SK-N-MC (cell line): ENCODE measurements at places on chromosomes 1 and 21.

DNA sequence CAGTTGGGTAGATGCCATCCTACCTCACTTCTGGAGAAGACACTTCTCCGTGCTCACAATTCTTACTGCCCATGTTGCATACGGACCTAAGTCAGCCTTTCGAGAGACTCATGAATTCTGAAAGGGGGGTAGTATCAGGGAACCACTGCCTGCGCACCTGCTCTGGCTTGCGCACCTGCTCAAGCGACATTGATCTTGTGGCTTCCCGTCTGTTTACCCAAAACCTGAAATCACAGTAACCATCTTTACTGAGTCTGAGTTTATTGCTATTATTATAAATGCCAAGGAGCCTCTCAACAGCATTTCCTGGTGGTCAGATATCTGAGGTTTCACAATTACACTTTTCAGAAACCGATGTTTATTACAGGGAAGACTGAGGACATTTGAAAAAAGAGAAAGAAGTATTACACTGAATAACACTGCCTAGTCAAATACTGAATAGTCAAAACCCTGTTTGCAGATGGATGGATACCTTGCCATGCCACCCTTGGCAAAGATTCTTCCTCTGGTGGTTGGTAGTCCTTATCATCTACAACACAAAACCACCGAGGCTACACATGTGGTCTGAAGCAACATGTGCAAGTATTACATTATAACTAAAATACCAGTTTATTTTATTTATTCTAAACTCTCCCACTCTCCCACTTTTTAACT lies 208.7 kb downstream of the SIPA1L2 start:
- no peak for DNase-seq

DNA sequence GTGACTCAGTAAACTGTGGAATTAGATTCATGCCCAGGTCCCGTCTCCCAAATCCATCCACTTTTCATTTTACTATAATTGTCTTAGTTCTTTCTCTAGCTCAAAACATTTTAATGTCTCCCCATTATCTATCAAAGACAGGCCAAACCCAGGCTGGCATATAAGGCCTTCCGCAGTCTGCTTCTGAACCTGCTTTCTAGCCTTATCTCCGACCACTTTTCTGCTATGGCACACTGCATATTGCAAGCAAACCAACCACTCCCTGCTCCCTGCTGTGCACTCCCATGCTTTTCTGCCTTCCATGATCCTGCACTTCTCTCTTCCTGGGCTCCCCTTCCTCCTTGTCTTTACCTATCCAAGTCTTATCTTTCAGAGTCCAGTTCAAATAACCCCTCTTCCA lies 17.3 kb upstream of the PIGM start:
- no peak for DNase-seq

DNA sequence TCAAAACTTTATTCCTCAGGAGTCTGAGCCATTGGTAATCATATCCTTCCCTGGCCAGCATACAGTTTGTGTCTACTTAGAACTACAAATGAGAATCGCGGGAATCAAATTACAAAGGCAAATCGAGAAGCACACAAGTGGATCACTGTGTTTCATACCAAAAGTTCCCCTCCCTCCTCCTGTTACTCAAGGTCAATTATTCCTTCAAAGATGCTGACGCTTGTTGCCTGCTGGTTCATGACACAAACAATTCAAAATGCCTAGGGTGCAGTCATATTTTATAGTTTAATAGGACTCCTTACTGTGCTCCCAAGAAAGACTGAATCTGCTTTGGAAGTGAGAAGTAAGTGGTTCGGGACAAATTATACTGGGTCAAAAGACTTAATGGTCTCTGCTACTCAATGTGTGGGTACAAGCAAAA lies 93.0 kb upstream of the PBX1 start:
- DNase-seq, result peak; percentile 42

- DNase-seq, result no peak
These were observed 186.4 kb downstream of the HMCN1 start for GRCh38 chr1:185920602-185921001.

- DNase-seq, result no peak
These were observed 179.7 kb upstream of the C1orf174 start for GRCh38 chr1:4079815-4080214.

DNA sequence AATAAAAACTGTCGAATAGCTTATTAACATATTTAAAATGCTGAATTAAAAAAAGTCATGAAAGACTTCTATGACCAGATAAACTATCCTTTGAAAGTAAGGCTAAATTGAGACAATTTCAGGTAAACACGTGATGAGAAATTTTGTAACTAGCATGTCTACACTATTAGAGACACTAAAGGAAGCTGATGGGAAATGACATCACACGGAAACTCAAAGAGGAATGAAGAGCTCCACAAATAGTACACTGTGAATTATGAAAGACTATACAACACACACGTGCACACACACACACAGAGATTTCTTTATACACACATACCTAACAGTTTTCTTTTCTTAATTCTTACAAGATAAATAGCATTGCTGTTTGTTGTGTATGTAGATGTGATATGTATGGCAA lies 70.9 kb upstream of the PLA2G4A start:
- DNase-seq, result no peak

DNA sequence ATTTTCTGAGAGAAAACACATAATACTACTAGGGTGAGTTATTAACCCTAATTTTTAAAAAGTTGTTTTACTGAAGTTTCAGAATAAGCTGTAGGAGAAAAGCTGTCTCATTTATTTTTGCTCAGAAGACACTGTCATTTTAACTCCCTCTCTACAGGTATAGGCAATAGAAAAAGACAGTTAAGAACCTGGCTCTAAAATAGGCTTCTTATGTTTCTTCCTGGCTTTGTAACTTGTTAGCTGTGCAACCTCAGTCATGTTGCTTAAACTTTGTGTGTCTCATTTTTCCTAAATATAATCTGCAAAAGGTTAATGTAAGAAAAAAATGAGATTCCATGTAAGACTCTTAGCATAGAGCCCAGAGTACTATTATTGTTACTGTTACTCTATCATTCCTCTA lies 64.4 kb downstream of the TTLL7 start:
- DNase-seq, result no peak
